ENCODE measurements at places on chromosomes 11 and 22.

- DNase-seq: no peak
These were observed 22.2 kb downstream of the CYB5R2 start for GRCh38 chr11:7651140-7651551.

GRCh38 chr11:66371627-66372415 is at the start of gene SLC29A2:
TSS of gene SLC29A2 (minus strand) at chr11:66371760. CDS start at chr11:66371591, 169 bp downstream.
- peak; percentile 45 for DNase-seq

GRCh38 chr11:10701982-10702381 is 8.4 kb upstream of the IRAG1 start:
- no peak for DNase-seq

DNA sequence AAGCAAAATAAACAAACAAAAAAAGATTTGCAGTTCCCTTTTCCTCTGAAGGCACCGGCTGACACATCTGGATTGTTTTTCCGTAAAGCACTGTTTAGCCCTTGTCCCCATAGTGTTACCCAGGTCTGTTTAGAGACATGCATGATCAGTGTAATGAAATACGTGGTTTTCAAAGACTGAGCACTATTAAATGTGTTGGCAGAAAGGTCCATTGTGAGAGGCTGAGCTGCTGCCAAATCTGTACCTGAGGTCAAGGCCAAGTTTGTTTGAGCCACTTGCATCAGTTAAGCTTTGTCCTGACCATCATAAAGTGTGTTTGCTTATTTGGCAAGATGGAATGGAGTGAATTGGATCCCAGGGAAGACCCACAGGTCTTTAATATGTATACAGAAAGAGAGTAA is 26.3 kb downstream of the CTR9 start:
- DNase-seq: no peak

DNA sequence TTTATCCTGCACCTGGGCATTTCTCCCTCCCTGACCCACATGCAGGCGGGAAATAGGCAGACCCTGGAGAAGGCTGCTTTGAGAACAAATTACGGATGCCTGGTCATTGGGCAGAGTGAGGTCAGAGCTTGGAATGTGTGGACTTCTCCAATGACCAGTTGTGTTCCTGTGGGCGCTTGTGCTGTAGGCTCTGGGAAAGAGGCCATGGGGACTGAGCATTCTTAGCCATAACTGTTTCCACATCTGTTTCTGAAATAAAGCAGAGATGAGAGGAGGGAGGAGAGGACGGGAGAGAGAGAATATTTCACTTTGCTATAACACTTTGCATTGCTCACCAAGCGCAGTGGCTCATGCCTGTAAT is 11.2 kb upstream of the TMEM184B start:
- DNase-seq: no peak

GRCh38 chr11:128893578-128894285 is 2.6 kb downstream of the KCNJ5 start:
- DNase-seq: no peak

DNA sequence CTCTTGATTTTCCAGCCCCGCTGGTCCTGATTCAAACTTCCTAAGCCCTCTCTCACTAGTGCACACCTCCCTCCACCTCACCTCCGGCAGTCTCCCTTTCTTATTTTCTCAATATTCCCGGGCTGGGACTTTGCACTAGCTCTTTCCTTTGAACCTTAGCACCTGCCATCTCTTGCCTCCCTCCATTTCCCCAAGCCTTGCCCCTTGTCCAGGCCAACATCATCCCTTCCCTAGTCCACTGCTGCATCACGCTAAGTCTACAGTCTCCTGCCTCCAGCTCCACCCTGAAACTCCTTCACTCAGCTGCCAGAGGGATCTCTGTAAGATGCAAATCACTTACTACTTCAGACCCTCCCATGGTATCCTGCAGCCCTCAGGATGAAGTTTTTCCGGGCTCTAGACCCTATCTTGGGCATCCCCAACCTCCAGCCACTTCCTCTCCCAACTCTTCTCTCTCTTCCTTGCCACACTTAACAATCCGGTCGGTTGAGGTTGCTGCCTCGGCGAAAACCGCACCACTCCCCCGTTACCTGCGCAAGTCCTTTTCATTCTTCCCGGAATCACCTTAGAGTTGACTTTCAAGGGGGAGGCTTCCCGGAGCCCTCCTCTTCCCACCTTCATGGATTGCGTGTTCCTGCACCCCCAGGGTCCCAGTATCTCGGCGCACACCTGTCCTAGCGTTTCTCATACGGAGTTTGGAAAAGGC is 42.7 kb downstream of the NECTIN1 start:
- no peak for DNase-seq

DNA sequence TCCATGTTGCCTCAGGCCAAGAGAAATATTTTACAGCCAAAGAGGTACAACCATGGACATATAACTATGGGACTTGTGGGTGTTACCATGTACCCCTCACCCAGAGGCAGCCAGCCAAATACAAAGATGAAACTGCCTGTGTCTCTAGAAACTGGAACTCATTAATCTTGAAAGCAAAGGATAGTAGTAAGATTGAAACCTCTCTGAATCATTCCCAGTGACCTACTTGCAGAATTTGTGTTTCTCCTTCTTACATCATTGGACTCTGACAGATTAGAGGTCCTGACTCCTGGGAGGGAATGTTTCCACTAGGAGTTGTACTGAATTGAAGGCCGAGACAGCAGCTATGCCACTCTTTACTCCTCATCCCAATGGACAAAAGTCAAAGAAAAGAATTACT is 257.4 kb upstream of the UBASH3B start:
- DNase-seq: no peak

- no peak for DNase-seq
These were observed 55.9 kb downstream of the KCNC1 start for GRCh38 chr11:17790453-17790852.

- DNase-seq: no peak
These were observed 33.1 kb upstream of the GRAMD4 start for GRCh38 chr22:46587061-46587460.
